ENCODE measurements at places on chromosomes 12 and 14.

DNA sequence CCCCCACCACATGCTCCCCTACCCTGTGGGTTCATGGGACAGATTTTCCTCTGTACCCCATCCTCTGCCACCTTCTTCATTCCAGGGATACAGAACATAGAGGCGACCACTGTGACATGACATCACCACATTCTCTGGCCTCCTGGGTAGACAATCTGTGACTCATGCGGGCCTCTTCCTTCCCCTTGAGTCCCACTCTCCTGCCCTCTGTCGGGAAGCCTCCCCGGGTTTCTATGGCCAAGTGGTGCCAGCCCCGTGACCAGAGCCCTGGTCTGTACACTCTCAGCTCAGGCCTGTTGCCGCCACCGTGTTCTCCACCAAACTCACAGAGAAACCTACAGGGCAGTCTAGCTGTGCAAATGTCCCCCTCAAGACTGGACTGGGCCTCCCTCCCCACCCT lies 8.0 kb downstream of the CLMN start:
- no peak for DNase-seq

DNA sequence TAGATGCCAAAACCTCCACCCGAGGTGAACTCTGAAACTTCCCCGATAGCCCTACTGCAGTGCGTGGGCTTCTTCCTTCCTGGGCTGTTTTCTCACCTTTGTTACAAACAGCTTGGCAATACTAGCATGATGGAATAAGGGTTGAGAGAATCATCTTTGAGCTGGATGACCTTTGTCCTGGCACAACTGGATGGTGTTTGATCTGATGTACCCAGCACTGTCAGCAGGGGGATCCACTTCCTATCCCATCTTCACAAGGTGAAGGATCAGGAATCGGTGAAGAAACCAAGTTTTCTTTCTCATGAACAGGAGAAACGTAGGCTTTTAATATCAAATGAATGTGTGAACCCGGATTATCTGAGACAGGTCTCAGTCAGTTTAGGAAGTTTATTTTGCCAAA lies 19.5 kb upstream of the LRRC10 start:
- no peak for DNase-seq

GRCh38 chr14:58738876-58739275 lies 101.1 kb downstream of the DACT1 start:
- DNase-seq: no peak

- DNase-seq: no peak
These were observed 839 bp downstream of the OTUB2 start for GRCh38 chr14:94026889-94027469.

DNA sequence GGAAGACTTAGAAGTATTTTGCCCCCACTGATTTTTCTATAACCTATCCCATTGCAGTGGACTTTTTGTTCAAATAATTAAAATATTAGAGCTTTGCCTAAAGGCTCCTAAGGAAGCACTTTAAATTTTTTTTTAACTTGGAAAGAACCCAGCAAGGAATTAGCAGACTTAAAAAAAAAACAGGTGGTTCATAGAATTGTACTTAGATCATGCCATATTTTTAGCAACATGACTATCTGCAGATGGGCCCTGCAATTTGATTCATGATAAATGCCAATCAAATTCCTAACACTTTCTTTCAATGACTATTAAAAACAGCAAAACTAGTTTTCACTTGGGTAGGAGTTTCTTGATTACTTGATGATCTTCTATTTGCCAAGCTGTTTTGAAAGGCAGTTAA lies 11.5 kb downstream of the ADAMTS20 start:
- DNase-seq: no peak

DNA sequence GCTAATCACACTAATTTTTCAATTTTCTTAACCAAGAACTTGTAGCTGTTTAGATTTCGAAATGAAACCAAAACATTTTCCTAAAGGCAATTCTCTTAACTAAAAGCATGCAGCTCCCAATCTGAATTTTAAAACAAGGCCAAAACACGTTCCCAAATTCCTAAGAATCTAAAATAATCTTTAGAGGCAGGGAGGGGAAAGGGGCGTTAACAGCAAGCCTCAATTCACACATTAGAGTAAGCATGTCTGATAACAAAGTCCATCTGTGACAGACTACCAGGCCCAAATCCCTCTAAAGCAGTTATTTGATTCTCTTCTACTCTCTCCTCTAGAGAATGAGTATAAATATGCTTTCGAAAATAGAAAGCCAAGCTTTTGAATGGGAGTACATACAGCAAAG lies 754 bp downstream of the ATG14 start:
- no peak for DNase-seq

- DNase-seq: no peak
These were observed 89.3 kb upstream of the RAP1B start for GRCh38 chr12:68521321-68521839.

- no peak for DNase-seq
These were observed 110.4 kb downstream of the ARID2 start for GRCh38 chr12:45839917-45840316.

DNA sequence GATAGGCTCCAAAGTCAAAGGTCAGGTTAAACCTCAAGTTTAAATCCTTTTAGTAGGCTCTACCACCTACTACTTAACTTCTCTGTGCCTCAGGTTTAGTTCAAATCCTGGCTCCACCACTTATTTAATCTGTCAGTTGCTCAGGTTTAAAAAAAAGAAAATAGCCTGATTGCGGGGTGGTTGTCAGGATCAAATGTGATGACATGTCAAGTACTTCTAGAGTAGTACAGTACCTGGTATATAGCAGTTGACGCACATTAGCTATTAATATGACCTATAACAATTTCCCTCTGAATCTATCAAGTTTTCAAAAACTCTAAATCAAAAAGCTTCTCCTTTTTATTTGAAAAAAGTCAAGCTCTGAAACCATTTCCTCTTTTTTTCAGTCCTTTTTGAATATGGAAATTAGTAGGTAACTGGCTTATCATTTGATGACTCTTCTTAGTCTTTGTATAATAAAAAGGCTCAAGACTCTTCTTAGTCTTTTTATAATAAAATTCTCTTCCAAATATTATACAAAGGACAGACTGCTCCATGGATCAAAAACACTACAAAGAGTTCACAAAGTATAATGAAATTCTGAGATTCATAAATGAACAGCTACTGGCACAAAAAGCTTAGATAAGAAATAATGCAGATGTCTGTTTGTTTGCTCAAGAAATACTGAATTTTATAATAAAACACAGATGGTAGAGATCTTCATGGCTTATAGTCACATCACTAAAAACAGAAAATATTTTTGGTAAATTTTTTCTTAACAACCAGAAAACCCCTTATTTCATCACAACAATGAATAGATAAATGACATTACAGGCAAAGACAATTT lies 5.0 kb downstream of the OSBPL8 start:
- no peak for DNase-seq

GRCh38 chr14:95483309-95484165 lies 32.9 kb downstream of the SYNE3 start:
- DNase-seq: no peak

GRCh38 chr12:75130811-75131210 lies 78.8 kb downstream of the KCNC2 start:
- DNase-seq: no peak
